ENCODE measurements at places on chromosomes 7 and 10.

DNA sequence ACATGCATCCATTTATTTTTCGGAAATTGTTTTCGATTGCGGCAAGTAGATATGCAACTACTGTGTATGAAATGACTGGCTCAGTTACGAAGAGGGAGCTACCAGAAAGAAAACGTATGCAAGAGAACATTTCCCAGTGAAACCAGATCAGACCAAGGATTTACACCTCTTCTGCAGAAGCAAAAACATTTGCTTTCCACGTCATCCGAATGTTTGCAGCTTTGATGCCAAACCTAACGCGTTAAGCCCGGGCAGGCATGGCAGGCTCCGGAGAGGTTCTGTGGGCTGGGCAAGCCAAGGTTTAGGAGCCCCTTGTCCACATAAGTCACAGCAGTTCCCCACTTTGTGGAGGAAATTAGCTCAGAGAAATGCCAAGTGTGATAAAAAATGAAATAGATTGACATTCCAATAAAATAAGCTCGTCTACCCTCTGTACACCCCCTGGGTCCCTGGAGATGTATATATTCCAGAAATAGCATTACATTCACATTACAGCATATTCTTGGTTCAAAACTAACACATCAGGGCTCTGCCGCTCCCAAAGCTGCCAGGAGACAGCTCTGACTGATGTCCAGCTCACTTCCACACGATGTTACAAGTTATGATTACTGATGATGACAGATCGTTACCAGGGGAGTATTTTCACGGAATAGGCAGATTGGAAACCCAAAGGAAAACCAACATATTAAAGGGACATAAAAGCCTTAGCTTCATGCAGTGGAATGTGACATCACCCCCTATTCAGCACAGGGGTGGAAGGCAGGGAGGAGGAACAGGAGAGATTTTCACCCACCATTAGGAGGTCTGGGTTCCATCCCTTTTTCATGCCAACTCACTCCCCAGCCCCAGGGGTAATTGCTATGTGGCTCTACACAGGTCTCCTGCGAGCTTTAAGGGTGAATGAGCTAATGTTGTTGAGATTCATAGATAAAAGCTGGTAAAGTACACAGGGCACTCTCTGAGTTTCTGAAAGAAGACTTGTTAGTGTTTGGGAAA lies 81.5 kb downstream of the LYZL1 start:
- no peak for DNase-seq

DNA sequence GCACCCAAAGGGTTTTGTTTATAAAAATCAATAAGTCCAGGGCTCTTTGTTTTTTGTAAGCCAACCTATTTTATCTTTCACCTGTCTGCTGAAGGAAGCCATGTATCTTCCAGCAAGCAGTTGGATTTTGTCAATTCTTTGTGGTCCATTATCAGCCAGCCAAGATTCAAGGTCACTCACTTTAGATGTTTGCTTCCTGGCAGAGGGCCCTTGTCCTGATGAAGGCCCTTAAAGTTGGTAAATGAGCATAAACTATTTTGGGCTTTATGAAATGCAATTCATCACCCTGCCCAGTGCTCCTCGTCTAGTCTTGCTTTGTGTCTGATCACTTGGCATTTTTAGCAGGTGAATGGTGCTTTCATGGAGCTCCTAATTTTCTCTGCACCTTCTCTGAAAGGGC lies 1004.2 kb downstream of the GRID1 start:
- no peak for DNase-seq

DNA sequence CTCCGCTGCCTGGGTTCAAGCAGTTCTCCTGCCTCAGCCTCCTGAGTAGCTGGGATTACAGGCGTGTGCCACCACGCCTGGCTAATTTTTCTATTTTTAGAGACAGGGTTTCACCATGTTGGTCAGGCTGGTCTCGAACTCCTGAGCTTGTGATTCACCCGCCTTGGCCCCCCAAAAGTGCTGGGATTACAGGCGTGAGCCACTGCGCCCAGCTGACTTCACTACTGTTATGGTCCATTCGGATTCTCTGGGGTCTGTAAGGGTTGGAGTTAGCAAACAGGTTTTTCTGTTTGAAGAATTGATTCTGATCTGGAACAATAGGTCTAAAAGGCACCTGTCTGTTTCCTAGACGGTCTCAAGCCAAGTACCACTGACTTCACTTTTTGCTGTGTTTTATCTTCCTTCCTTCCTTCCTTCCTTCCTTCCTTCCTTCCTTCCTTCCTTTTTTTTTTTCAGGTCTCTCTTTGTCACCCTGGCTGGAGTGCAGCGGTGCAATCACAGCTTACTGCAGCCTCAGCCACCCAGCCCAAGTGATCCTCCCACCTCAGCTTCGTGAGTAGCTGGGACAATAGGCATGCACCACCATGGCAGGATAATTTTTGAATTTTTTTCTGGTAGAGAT lies 192.2 kb downstream of the CAMK1D start:
- no peak for DNase-seq

DNA sequence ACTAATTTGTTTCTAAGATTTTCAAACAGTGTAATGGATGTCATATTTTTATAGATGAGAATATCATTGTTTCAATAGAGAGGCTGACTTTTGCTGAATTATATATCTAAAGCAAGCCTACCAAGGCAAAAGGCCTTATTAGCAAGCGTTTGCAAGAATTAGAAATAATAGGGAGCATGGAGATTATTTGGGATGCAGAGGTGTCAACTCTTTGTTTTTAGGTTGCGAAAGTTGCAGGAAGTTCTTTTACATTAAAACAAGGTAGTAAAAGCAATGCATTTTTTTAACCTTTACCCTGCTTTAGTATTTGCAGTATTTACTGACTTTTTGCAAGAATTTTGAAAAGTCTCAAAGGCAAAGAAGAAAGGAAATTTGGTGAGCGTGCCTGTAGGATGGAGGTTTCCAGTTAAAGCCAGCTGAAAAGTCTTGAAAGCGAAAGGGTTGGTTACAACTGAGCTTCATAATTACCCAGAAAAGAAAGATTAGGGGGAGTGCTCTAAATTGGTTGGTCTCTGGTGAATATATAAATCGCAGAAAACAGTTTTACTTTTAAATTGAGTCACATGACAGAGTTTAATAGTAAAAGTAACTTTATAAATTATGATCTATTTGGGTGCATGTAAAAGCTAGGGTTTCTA lies 81.6 kb downstream of the MKLN1 start:
- no peak for DNase-seq

GRCh38 chr7:41979834-41980307 lies 257.1 kb downstream of the GLI3 start:
- no peak for DNase-seq

GRCh38 chr10:30178356-30178964 lies 119.1 kb upstream of the JCAD start:
- DNase-seq = no peak
